Central memory CD4-positive, alpha-beta T cell (primary cell): ENCODE measurements at places on chromosomes 7 and 10.

- DNase-seq, result no peak
Measured at GRCh38 chr10:121633056-121633455, 34.8 kb upstream of the FGFR2 start.

GRCh38 chr7:120256344-120257070 lies 16.5 kb upstream of the KCND2 start:
- no peak for DNase-seq

- DNase-seq, result no peak
Measured at GRCh38 chr10:133292919-133293809, 15.5 kb downstream of the TUBGCP2 start.

DNA sequence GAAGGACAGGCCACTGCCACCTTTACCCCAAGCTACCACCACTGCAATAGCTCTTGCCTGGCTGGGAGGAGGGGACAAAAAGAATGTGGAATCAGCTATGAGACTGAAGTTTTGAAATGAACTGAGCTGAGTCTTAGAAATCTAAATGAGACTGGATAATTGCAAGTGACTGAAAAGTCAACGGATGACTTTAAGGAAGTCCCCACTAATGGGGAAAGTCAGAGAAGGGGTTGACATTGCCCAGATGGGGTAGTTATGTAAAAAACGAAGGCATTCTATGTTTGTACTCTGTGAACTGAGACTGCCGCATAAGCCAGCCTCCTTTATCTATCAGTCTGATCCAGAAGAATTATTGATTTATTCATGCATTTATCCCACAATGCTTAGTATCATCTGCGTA lies 67.2 kb downstream of the RBM20 start:
- DNase-seq, result no peak

GRCh38 chr10:20874261-20874660 lies 22.9 kb downstream of the NEBL start:
- DNase-seq, result no peak

- DNase-seq, result no peak
Measured at GRCh38 chr7:129202058-129202777, 13.8 kb downstream of the SMO start.

GRCh38 chr7:125427676-125428075 lies 498.1 kb upstream of the POT1 start:
- DNase-seq, result no peak

GRCh38 chr10:12308736-12309375 lies 40.5 kb upstream of the CAMK1D start:
- DNase-seq, result no peak

DNA sequence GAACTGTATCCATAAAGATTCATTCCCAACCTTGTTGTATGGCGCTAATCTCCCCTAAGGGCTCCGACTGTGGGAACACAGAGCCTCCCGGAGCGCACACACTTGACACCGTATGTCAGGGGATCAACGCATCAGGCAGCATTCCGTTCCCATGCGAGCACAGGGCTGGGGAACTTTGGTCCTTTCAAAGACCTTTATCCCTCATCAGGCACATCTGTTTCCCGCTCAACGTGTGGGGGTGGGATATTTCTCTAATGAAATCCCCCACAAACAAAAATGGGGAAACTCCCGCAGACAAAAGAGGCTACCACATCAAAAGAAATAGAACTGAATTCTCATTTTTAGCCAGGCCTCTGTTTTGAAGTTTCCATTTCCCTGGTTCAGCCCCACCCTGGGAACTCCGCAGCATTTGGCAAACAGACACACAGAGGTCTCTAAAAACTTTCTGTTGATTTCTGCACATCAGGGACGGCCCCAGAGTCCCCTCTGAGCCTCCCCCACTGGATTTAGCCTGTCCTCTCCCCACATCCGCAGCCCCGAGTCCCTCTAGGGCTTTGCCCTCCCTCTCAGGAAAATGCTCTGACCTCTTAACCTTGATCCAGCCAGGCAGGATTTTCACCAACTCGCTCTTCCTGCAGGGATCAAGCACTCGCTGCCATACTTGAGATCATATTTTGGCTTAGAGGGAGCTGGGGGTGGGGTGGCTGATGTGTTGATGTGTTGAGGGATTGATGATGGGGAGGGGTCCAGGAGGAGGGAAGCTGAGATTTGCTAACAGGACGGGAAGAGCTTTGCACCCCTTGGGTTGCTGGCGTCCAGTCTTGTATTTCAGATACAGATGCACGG lies 6.6 kb downstream of the CPA5 start:
- no peak for DNase-seq

- no peak for DNase-seq
Measured at GRCh38 chr7:85567983-85568382, 381.1 kb upstream of the SEMA3D start.

DNA sequence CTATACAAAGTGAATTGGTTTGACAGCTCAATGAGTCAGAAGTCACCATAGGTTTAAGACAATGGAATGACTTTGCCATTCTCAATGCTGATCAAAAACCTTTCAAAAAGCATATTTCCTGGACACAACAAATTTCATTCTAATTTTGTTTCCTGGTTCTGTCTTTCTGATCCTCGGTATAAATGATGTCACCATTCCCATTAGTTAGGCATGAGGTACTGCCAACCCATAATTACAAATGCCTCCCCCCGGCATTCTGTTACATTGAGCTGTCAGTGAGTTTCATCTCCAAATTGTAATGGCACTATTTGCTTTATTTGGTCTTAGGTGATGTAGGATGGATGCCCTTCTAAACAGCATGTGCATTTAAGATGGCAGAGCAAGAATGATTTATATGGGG lies 81.7 kb upstream of the NFE2L3 start:
- no peak for DNase-seq

DNA sequence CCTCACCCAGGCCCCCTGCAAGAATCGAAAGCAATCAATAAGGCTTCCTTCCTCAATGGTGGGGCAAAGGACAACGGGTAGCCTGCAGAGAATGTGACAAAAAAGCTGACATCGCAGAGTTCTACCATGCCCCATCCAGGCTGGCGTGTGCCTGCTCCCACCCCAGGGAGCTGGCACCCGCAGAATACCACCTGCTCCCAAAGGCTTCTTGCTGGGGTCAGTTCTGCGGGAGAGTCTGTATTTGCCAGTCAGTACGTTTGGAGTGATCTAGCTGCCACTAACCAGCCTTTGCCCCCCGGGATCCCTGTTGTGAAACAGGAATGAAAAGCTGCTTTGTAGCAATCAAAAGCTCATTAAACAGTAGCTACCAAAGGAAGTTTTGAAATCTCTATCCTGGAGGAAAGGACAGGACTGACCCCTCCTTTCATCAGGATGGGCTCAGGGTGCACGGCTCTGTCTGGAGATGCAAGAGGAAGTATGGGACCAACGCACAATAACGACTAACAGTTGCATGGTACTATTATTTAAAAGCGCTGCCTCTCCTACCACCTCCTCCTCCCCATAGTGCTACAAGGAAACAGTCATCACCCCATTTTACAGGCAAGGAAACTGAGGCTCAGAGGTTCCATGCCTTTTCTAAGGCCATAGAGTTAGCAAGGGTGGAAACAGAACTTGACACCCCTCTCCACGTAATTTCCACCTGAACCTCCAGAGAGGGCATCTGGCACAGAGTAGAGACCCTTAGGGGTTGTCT lies 67.0 kb downstream of the FGFR2 start:
- DNase-seq, result no peak

GRCh38 chr10:11154333-11154732 lies 136.7 kb downstream of the CELF2 start:
- no peak for DNase-seq

DNA sequence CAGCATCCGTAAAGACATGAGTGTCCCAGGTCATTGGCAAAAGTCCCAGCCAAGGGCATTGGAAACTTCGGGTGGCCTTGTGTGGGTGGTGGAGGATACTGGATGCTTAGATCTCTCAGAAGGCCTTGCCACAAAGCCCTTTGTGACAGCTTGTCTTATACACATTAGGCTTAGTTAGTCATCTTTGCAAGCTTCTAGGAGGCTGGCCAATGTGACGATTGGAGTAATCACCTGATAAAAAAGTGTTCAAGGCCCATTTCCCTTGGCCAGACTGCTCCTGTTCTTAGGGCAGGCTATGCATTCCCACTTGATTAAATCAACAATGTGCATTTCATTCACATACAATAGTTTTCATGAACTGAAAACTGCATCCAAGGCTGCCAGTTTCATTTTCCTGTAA lies 26.9 kb downstream of the NPS start:
- no peak for DNase-seq

DNA sequence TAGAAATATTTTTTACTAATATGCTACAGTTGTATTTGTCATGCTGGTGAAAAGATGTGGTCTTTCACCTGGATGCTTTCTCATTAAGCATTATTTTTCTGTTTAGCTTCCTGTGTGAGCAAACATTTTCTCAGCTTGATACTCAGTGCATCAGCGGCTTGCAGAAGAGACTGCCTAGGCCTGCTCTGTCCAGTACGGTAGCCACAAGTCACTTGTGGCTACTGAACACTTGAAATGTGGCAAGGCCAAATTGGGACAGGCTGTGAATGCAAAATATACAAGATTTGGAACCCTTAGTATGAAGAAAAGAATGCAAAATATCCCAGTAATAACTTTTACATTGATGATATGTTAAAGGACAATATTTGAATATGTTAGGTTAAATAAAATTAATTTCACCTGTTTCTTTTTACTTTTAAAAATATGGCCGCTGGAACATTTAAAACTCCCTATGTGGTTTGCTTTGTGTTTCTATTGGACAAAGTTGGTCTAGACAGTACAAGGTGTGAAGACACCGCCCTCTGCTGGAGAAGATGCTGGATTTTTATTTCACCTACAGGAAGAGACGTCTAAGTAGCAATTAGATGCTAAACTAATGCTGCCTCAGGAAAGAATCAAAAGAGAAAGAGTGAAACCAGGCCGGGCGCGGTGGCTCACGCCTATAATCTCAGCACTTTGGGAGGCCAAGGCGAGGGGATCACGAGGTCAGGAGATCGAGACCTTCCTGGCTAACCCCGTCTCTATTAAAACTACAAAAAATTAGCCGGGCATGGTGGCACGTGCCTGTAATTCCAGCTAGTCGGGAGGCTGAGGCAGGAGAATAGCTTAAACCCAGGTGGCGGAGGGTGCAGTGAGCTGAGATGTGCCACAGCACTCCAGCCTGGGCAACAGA lies 5.3 kb downstream of the SRGN start:
- peak; percentile 86 for DNase-seq

GRCh38 chr10:43355749-43356371 lies 15.6 kb upstream of the FXYD4 start:
- no peak for DNase-seq

- no peak for DNase-seq
Measured at GRCh38 chr7:151904270-151904669, 27.4 kb upstream of the PRKAG2 start.

DNA sequence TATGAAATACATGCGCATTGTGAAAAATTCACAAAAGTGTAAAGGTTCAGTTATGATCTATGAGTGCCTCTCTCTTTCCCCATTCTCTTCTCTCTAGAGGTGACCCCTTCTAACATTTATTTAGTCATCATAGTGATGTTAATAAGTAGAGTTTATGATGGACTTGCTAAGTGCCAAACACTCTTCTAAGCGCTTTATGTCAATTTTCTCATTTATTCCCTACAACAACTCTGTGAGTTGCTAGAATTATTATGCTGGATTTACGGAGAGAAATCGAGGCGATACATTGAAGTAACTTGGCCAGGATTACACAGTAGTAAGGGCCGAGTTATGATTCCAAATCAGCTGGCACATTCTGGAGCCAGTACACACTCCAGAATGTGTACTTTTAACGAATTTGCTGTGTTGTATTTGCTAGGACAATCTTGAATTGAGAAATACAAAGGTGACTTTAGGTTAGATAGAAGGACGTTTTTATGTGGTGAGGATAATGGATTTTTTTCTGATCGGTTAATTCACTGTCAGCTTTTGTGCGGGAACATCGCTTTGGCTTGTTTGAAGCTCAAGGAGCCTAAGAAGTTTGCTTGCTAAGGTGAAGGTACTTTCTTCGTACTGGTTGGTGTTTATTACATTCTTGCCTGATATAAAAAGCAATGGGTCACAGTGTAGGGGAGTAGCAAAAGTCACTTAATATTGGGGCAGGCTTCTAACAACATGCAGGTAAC lies 1.4 kb downstream of the ATRNL1 start:
- no peak for DNase-seq

GRCh38 chr10:113882240-113882639 lies 27.8 kb downstream of the NHLRC2 start:
- DNase-seq, result no peak

- no peak for DNase-seq
Measured at GRCh38 chr7:67753891-67754290, 757.3 kb downstream of the TYW1 start.
